ENCODE measurements at places on chromosomes 1 and 21.

DNA sequence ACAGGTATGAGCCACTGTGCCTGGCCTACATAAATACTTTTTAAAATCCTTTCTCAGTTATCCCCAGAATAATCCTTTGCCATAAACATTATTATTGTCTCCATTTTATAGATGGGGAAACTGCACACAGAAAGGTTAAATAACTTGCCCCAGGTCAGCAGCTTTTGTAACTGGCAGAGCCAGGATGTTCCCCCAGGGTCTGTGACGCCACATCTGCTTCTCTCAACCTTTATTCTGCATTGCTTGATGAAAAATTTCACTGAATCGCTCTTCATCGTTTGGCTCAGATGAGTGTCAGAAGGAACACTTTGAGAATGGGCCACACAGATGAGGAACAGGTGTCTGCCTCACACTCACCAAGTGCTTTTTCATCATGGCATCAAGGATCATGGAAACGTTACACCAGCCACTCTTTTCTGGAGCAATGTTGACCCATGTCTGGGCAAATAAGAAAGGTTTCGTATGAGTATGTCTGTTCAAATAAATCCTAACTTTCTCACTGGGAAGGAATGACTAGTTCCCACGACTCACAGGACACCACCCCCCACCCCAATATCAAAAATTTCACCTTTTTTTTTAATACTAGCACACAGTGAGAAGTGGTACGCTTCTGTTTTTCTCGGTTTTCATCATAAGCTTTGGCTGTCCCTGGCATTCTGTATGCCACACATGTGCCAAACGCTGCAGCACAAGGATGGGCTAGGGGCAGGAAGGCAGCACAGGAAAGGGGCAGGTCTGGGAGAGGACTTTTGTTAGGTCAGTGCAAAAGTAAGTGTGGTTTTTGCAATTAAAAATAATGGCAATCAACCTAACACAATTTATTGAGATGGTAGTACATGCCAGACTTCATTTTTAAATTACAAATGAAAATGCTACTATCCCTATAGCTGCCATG lies 9.0 kb upstream of the PTGFRN start:
- no peaks in the 10 kb centered on the region for H3K36me3 ChIP-seq
- no peak overlapping the region for H3K27ac ChIP-seq
- no peak for DNase-seq

- no peaks in the 10 kb centered on the region for H3K36me3 ChIP-seq
- DNase-seq, result no peak
- H3K4me3 ChIP-seq, result no peak overlapping the region
- H3K27me3 ChIP-seq, result no peaks in the 10 kb centered on the region
- H3K4me1 ChIP-seq, result no peaks in the 10 kb centered on the region
Measured at GRCh38 chr21:18030248-18030647, 211.1 kb upstream of the C21orf91 start.

- peaks cover 9% of the 10 kb centered on the region for H3K27me3 ChIP-seq
- no peaks in the 10 kb centered on the region for H3K4me1 ChIP-seq
- no peaks in the 10 kb centered on the region for H3K36me3 ChIP-seq
- H3K27ac ChIP-seq, result no peak overlapping the region
- DNase-seq, result no peak
Measured at GRCh38 chr1:65049941-65050713, 83.8 kb upstream of the JAK1 start.

GRCh38 chr1:151519667-151520066 lies 8.5 kb downstream of the CGN start:
- H3K27ac ChIP-seq, result no peak overlapping the region
- H3K4me1 ChIP-seq, result peaks cover 4% of the 10 kb centered on the region
- no peak overlapping the region for H3K4me3 ChIP-seq
- H3K27me3 ChIP-seq, result no peaks in the 10 kb centered on the region
- DNase-seq, result no peak

GRCh38 chr1:56897150-56898004 lies 42.8 kb downstream of the C8A start:
- no peak overlapping the region for H3K4me3 ChIP-seq
- no peaks in the 10 kb centered on the region for H3K27me3 ChIP-seq
- H3K27ac ChIP-seq, result no peak overlapping the region
- H3K36me3 ChIP-seq, result no peaks in the 10 kb centered on the region
- H3K4me1 ChIP-seq, result no peaks in the 10 kb centered on the region

GRCh38 chr21:45637883-45638282 lies 5.6 kb upstream of the PCBP3 start:
- H3K27me3 ChIP-seq, result no peaks in the 10 kb centered on the region
- no peak overlapping the region for H3K4me3 ChIP-seq
- H3K27ac ChIP-seq, result no peak overlapping the region
- no peak for DNase-seq
- no peaks in the 10 kb centered on the region for H3K36me3 ChIP-seq

DNA sequence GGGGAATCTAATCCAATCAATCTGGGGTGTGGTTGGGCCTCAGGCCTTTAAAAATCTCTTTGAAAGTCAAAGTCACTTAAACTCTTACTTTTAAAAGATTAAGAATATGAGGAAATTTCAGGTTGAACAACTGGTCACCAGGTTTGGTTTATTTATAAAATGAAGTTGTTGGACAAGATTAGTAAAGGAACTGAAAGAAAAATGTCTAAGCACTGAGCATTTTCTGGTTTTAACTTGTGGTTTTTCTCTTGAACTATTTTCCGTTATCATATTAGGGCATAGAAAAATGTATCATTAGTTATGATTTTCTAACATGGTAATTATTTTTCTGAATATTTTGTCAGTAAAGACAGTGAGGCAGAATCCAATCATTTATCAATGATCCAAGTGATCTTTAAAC lies 49.6 kb downstream of the RGS2 start:
- H3K4me1 ChIP-seq, result no peaks in the 10 kb centered on the region
- H3K27ac ChIP-seq, result no peak overlapping the region
- H3K27me3 ChIP-seq, result peaks cover 1% of the 10 kb centered on the region
- H3K36me3 ChIP-seq, result no peaks in the 10 kb centered on the region

DNA sequence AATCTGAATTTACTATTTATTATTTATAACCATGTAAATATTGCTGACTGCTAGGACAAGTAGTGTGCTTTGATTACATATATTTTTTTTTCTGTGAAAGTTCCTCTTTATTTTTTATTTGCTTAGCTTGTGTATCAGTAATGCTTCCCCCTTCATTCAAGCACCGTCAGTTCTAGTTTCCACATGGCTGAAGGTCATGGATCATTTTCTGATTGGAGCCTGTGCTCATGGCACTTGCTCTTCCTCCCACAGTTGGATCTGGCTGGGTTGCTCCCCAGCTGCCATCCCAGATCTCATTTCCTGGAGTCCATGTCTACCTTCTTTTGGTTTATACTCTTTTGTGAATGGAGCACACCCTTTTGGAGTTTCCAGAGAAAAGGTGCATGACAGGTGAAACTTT lies 57.0 kb upstream of the IGSF5 start:
- H3K36me3 ChIP-seq, result no peaks in the 10 kb centered on the region
- no peaks in the 10 kb centered on the region for H3K4me1 ChIP-seq
- H3K27ac ChIP-seq, result no peak overlapping the region
- H3K4me3 ChIP-seq, result no peak overlapping the region
- no peak for DNase-seq

DNA sequence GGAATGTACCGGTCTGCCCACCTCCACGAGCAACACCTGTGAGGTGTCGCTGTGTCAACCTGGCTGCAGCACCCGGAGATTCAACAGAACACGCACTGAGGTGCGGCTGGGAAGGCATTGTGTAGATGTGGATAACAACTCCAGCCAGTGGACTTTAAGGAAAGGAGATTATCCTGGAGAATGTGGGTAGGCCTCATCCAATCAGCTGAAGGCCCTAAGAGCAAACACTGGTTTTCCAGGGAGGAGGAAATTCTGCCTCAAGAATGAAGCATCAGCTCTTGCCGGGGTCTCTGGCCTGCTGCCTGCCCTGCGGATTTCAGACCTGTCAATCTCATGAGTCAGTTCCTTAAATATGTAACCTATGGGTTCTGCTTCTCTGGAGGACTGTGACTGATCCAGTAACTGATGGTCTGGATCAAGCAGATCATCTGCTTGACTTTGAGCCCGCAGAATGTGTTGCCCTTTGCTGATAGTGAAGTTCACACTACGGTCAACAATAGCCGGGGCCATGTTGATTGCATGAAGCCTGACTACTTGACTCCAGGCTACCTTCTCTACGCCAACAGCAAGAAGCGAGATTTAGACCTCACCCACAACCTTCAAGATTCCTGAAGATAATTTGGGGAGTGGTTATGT lies 15.9 kb upstream of the PRDM15 start:
- no peaks in the 10 kb centered on the region for H3K27me3 ChIP-seq
- no peak overlapping the region for H3K27ac ChIP-seq

DNA sequence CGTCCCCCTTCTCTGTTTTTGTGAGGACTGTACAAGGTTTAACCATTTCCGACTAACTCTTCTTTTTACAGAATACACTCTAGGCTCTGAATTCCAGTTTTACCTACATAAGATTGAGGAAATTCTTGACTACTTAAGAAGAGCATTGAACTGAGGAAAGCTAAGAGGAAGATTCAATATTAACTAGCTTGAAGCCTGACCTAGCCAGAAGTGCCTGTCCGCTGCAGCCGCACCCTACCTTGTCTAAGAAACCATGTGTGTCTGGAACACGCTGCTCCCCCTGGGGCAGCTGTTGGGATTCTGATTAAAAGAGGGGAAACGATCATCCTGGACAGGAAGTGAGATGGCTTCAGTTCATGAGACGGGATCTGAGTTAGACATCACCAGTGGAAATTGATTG lies 28.9 kb downstream of the CA6 start:
- H3K27ac ChIP-seq, result no peak overlapping the region
- H3K4me3 ChIP-seq, result no peak overlapping the region
- H3K4me1 ChIP-seq, result no peaks in the 10 kb centered on the region
- H3K27me3 ChIP-seq, result no peaks in the 10 kb centered on the region
- no peaks in the 10 kb centered on the region for H3K36me3 ChIP-seq

DNA sequence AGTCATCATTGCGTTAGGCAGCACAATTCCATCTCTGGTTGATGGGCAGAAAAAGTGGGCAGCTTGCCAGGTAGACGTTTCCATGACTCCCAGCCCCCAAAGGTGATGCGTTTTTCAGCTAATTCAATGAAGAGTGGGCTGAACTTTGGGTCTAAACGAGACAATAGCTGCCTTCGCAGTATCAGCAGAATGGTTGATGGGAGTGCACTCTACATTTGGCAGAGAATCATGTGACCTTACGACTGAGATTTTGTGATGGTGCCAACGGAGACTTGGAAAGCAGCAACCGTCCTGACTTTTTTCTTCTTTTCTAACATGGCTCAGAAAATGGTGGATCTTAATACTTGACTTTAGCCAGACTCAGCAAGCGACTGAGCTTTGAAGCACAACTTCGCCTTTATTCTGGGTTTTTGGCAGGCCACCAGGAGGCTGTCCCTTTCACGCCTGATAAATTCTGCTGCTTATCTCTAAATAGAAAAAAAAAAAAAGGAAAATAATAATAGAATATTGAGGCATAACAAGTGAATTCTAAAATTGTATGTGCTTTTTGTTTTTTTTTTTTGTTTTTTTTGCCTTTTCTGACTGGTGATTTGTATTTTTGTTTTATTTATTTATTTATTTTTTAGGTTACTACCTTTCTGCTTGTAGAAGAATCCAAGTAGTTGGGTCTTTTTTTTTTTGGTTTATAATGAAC lies 804.8 kb downstream of the USP25 start:
- H3K27me3 ChIP-seq, result no peaks in the 10 kb centered on the region
- H3K4me1 ChIP-seq, result no peaks in the 10 kb centered on the region
- peak overlapping the region; percentile 7 for H3K4me3 ChIP-seq
- no peak overlapping the region for H3K27ac ChIP-seq
- DNase-seq, result no peak
- no peaks in the 10 kb centered on the region for H3K36me3 ChIP-seq

- no peak overlapping the region for H3K4me3 ChIP-seq
- H3K27ac ChIP-seq, result no peak overlapping the region
- H3K27me3 ChIP-seq, result no peaks in the 10 kb centered on the region
- peaks cover 3% of the 10 kb centered on the region for H3K4me1 ChIP-seq
Measured at GRCh38 chr1:17561247-17561548, 21.7 kb downstream of the ARHGEF10L start.

DNA sequence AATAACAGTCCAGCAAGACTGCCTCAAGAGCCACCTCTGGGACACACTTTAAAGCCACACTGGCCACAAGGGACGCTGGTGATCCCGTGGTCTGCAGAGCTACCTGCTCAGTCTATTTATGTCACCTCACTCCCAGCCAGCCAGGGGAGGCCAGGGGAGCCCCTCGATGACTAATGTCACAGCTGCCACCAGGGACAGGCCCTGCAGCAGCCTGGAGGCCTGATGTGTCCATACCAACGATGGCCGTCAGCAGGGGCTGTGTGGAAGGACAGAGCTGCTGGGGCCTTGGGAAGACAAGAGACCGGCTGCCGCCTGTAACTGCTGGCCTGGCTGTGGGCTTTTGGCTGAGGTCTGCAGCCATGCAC lies 71.0 kb downstream of the SIK1 start:
- no peaks in the 10 kb centered on the region for H3K4me1 ChIP-seq
- H3K4me3 ChIP-seq, result no peak overlapping the region
- DNase-seq, result no peak
- no peak overlapping the region for H3K27ac ChIP-seq
- H3K36me3 ChIP-seq, result no peaks in the 10 kb centered on the region

GRCh38 chr1:21289700-21290545 lies at the start of gene ECE1:
Gene ECE1 (minus strand): TSS chr1:21290463. CDS start chr1:21290414, 49 bp downstream.
- peaks cover 43% of the 10 kb centered on the region for H3K4me1 ChIP-seq
- H3K4me3 ChIP-seq, result peak within 1 kb of the TSS; percentile 85
- no peaks in the 10 kb centered on the region for H3K27me3 ChIP-seq

- H3K4me1 ChIP-seq, result no peaks in the 10 kb centered on the region
- H3K4me3 ChIP-seq, result no peak overlapping the region
- H3K36me3 ChIP-seq, result no peaks in the 10 kb centered on the region
- no peaks in the 10 kb centered on the region for H3K27me3 ChIP-seq
Measured at GRCh38 chr1:54604572-54605370, 18.6 kb downstream of the FAM151A start.

DNA sequence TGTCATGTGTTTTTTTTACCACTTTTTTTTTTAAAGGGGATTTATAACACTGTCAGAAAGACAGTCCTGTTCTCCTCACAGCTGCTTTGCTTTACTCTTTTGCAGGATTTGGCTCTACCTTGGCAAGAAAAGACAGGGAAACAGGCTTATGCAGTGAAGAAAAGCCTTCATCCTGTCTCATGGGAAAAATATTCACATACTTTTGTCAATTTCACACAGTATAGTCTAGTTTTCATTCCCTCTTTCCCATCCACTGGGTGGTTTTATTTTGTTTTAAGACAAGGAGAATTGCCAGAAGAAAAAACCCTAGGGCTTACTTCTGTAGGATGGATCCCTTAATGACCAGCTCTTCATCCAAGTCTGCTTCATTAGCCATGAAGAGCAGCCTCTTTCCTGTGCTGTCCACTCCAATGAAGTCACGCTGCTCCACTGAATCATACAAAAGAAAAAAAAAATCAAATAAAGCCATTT lies 60.0 kb downstream of the EIF2B3 start:
- no peak for DNase-seq
- H3K4me3 ChIP-seq, result no peak overlapping the region
- no peak overlapping the region for H3K27ac ChIP-seq
- H3K36me3 ChIP-seq, result no peaks in the 10 kb centered on the region

DNA sequence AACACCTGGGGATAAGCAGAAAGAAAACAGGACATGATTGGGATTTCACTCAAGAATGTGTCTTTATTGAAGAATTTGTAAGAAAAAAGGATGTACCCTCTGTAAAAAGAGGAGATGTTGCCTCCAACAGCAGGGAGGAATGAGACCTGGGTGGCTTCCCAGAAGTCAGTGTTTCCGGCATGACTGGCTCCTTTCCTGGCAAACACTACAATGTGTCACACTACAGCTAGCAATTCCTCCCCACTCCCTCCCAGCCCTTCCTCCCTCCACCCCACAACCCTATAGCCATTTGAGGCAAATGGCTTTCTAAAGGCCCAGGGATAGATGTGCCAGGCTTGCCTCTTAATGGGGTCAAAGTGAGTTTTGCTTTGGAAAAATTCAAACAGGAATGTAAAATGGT lies 11.5 kb upstream of the COL8A2 start:
- DNase-seq, result no peak
- peaks cover 19% of the 10 kb centered on the region for H3K36me3 ChIP-seq
- no peaks in the 10 kb centered on the region for H3K27me3 ChIP-seq
- H3K4me1 ChIP-seq, result peaks cover 3% of the 10 kb centered on the region
